NCI-H146 (cell line): ENCODE measurements at places on chromosomes 13 and 19.

GRCh38 chr13:100733261-100733660 is 58.7 kb upstream of the TMTC4 start:
- no peak for DNase-seq

GRCh38 chr13:56907766-56908165 is 233.0 kb upstream of the PRR20A start:
- no peak for DNase-seq

GRCh38 chr13:99989276-99990125 is 7.9 kb downstream of the ZIC2 start:
- DNase-seq = peak; percentile 81

DNA sequence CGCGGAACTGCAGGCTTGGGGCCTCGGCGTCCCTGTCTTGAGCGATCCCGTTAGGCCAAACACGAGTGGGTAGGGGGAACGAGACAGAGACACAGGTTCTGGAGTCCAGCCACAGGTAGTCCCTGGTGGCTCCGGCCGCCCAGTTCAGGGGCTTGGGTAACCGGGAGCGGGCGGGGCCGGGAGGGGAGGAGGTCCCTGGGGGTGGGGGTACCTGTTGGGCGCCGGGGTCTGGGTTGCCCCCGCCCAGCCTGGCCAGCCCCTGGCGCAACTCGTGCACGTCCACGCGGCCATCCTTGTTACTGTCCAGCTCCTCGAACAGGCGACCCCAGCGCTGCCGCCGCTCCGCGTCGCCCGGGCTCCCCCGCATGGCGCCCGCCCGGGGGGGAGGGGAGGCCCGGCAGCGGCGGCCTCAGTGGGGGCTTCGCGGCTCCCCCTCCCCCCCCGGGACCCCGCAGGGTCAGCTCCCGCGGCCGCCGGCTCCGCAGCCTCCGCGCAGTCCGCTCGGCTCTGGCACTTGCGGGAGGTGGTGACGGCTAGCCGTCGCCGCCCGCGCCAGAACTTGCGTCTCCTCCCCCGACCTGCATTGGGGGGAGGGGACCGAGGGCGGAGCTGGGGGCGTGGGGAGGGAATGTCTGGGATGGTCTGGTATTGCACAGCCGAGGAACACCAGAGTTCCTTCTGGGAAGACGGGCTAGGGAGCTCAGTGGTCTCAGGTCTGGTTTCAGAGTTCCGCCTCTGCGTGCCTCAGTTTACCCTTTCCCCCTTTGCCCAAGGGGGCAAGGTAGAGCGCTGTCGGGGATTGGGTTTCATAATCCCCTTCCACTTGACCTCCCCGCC is at the start of gene SLC25A23:
Gene SLC25A23, minus strand, starts transcription at position 531 of the 837 bp plus-strand sequence. Its CDS starts 164 bp downstream, at position 367.
- DNase-seq = peak; percentile 67

- no peak for DNase-seq
Observed at GRCh38 chr19:18529782-18530181, 7.9 kb upstream of the ELL start.

DNA sequence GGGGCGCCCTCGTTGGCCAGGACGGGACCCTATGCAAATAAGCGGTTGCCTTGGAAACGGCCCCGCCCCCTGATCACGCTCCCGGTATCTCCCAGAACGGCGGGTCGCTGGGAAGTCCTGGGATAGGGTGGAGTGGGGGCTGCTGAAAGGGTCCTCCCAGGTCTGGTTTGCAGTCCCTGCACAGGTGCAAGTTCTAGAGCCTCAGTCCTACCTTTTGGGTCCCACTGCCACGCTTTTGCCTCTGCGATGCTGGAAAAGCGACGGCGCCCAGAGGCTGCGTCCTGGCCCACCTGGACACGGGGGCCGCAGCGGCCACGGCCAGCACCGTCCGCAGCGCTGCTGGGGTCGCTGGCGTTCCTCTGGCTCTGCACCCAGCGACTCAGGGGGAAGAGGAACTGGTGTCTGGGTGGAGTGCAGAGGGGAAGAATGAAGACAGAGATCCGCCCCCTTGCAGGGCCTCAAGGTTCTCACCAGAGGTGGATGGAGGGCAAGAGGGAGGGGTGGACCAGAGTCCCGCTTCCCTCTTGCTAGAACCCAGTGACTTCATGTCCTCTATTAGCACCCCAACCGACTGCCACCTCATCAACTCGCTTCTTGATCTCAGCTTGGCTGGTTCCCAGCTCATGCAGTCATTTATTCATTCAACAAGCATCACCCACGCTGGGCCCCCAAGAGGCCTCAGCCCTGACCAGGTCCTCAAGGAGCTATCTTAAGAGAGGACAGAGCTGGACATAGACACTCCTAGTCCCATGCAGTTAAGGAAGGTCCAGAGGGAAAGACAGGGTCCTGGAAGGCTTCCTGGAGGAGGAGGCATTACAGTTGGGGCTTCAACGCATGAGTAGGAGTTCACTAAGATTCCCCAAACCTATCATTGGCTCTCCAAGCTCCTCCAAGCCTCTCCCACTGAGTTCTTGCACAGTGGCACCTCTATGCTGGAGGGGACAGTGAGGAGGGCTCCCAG is at the start of gene LRRC25:
Gene LRRC25, minus strand, starts transcription at position 381 of the 961 bp plus-strand sequence. CDS start 659 bp downstream, outside the sequence.
- peak; percentile 29 for DNase-seq

DNA sequence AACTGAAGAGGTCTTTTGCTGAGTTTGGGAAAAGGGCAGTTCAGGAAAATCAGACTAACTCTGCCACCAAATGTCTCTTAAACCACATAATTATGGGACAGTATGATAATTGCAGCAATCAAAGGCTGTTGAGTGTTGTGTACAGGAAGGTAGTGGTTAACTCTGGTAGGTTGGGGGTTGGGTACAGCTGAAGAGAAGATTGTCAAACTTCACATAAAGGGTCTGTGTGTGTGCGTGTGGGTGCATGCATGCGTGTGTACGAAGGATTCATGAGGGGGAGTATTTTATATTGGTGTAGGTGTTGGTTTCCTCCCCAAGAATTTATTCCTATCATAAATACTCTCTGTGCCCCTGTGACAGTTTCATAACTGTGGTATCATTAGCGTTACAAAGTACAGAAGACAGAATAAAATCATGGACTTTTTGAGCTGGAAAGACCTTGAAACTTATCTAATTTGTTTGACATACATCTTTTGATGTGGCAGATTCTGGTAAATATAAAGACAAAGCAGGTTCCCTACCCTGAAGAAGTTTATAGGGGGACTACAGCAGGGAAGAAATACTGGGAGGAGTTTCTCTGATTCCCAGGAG is 94.1 kb downstream of the PCCA start:
- peak; percentile 14 for DNase-seq
